Vein endothelial cell (primary cell): ENCODE measurements at places on chromosomes 13 and 19. TPM values are rescaled to one million over a fixed set of nuclear protein-coding genes. Genes with fewer than 3 reads are reported as not detected.

SMAD9 gene
- 9.5 and 11.8 TPM in 2 replicates for total RNA-seq

GRK1 gene
- under 0.01 TPM in 1 of 2 replicates, not detected in the other for total RNA-seq

FXYD7 gene
- not detected in 2 replicates for total RNA-seq

CLPTM1 gene
- 51.3 and 58.8 TPM in 2 replicates for total RNA-seq

GRIN3B gene
- 1.2 and 4.2 TPM in 2 replicates for total RNA-seq

ACP7 gene
- not detected in 2 replicates for total RNA-seq

EIF3K gene
- total RNA-seq, result 369 and 446 TPM in 2 replicates

CCDC194 gene
- not detected in 2 replicates for total RNA-seq
